ENCODE measurements at places on chromosomes 2 and 18.

- no peak for DNase-seq
Observed at GRCh38 chr2:30262716-30263309, 31.5 kb downstream of the LBH start.

GRCh38 chr2:127451981-127452380 is 33.8 kb downstream of the PROC start:
- DNase-seq = no peak

- DNase-seq = no peak
Observed at GRCh38 chr2:30693821-30694281, 113.4 kb downstream of the CAPN13 start.

DNA sequence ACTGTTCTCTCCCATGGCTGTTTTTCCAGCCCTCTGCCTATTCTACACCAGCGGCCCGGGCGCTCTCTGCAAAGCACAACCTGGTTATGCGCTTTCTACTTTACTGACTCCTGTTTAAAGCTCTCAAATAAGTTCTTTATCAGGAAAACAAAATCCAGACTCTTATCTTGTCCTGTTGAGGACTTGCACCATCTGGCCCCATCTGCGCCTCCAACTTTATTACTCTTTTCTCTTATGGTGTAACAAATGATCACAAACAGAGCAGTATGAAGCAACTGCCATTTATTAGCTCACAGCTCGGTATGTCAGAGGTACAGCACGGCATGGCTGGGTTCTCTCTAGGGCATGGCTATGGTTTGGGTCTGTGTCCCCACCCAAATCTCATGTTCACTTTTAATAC is 236.5 kb upstream of the NT5C1B start:
- no peak for DNase-seq

DNA sequence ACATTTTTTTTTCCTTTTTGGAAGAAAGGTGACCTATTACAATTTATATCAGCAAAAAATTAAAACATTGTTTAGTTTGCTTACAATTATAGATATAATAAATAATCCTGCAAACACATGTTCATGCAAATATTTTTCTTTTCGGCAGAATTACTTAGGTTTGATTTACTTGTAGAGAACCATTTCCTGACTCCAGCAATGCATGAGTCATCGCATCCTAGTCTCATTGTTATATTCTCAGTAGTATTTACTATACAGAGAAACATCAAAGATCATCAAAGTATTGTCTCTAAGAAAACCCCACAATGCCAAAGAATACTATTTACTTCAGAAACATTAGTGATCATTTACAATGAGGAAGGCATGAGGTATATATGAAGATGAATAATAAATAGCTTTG is 40.4 kb upstream of the MTIF2 start:
- no peak for DNase-seq

DNA sequence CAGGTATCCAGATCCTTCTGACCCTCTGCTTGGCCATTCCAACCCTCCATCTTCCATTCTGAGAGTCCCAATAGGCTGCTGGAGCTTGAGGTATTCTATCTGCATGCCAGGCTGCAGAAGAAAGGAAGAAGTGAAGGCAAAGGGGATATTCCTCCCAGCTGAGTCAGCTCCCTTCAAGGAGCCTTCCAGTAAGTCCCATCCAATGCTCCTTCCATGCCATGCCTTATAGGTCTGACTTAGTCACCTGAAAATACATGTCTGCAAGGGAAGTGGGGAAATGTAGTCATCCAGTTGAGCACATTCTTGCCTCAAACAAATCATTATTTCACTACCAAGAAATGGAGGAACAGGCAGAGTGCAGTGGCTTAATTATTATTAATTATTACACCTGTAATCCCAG is 464.6 kb downstream of the CNTNAP5 start:
- no peak for DNase-seq

DNA sequence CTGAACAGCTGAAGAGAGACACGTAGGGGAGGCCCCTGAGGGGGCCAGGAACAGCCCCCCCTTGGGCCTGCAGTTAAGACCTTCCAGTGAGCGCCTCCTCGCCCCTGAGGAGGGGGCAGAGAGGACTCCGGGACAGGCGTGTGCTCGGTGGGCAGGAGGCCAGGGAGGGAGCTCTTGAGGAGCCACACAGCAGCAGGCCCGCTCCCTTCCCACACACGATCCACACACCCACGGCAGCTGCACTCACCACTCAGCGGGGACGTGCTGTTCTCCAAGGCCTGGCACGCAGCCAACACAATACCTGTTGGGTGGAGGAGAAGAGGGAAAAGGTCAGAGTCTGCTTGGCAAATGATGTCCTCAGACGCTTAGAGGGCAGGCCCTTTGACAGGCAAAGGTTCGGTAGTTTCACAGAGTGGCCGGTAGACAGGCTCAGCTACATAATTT is 39.0 kb downstream of the TGFA start:
- no peak for DNase-seq

GRCh38 chr2:118223992-118224894 is 136.0 kb downstream of the INSIG2 start:
- DNase-seq = peak; percentile 22

GRCh38 chr2:43327119-43327518 is 100.7 kb upstream of the ZFP36L2 start:
- peak; percentile 36 for DNase-seq

DNA sequence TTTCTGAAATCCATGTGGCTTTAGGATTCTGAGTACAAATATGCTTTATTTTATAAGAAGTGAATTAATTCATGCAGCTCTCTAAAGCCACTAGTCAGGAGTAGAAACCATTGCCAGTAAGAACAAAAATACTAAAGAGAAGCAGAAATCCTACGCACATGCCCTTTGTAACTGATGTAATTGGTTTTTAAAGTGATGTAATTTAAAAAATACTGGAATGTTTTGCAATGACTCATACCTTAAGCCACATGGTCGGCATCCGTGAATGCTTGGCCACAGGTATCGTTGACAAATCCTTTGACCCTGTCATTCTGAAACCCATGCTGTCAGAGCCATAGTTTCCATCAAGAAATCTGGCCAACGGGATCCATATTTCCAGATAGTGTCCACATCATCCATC is 213.3 kb downstream of the ACKR3 start:
- no peak for DNase-seq

Data from hematopoietic multipotent progenitor cell treated with erythropoietin and hydrocortisone succinate and interleukin-3 and kit ligand, for 6 days (in vitro differentiated cells).